Prostate gland (tissue), 2 donors: ENCODE measurements at places on chromosomes 7 and 10.
A peak's percentile ranks its signal among the peaks of the same experiment; 100 is the strongest.

DNA sequence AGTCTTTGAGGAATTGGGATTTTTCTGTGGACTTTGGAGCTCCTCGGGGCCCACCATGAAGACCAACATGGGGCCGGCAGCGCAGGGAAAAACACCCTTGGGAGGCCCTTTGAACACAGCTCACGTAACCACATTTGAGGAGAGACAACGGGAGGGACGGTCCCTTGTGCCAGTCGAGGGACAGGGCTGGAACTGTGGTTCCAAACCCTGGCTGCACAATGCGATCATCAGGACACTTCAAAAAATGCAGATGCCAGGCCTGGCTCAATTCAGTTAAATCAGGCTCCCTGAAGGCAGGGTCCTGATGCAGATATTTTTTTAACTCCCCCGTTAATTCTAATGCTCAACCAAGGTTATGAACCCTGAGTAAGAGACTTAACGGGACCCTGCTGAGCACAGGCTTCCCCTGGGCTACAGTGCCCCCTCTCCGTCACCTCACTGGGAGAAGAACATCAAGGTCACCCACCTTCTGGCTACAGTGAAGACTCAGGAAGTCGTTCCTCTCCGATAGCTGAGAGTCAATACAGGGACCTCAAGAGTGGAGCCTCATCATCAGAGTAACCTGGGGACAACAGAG, 30.4 kb downstream of the LYZL1 start:
- no peak for DNase-seq

- DNase-seq = no peak
These were observed 49.5 kb downstream of the CHN2 start for GRCh38 chr7:29243910-29244655.

- DNase-seq = no peak
These were observed 9.7 kb downstream of the RBP3 start for GRCh38 chr10:47357911-47358310.

DNA sequence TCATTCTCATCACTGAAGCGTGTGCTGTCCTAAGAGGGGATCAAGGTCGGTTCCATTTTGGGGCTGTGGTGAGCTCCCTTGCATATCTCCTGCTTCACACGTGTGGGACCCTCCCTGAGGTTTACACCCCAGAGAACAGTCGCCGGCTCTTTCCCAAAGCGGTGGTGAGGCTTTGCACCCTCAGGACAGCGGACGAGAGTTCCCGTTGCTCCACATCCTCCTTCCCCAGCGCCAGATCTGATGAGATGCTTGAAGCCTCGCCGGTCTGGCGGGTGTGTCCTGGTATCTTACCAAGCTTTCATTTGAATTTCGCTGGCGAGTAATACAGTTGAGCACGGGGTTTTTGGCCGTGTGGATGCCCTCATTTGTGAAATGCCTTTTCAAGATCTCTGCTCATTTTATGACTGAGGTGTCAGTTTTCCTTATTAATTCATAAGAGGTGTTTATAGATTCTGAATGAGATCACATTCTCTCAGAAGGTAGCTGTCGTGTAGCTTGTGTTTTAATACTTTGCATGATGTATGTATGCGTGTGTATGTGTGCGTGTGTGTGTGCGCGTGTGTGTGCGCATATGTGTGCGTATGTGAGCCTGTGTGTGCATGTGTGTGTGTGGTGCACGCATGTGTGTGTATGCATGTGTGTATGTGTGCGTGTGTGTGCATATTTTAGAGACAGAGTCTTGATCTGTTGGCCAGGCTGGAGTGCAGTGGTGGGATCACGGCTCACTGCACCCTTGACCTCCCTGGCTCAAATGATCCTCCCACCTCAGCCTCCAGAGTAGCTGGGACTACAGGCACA, 30.7 kb downstream of the ELFN1 start:
- no peak for DNase-seq

- no peak for DNase-seq
These were observed 6.6 kb downstream of the PTPRZ1 start for GRCh38 chr7:121879544-121879943.

GRCh38 chr7:31640381-31640780, 46.6 kb upstream of the PPP1R17 start:
- DNase-seq = no peak

GRCh38 chr7:14069961-14070360, 80.5 kb upstream of the ETV1 start:
- DNase-seq = no peak

DNA sequence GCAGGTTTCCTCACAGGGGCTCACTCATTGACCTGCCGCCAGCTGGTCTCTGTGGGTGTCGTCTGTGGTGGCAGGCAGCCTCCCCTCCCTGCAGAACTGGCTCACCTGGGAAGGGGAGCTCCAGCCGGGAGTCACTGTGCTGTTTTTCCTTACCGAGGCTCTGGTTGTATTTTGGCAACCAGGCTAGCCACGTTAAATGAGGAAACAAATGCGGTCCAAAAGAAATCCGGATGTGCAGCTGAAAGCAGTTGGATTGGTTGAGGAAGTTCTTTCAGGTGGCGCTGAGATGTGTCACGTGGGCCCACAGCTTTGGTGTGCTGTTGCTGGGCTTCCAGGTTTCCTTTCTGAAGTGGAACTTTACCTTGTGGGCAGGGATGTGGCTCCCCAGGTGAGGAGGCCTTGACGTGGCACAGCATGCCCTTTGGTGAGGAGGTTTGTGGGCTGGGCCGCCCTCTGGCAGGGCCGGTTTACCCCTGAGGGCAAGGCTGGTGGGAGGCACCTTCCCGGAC, 14.2 kb downstream of the MTURN start:
- peak; percentile 50 for DNase-seq

GRCh38 chr7:155252444-155252887, 45.2 kb upstream of the INSIG1 start:
- DNase-seq = no peak

- DNase-seq = no peak
These were observed 35.8 kb upstream of the COBL start for GRCh38 chr7:51352174-51353100.

- no peak for DNase-seq
These were observed 398.1 kb upstream of the C7orf33 start for GRCh38 chr7:148192491-148192890.

- DNase-seq = no peak
These were observed 38.9 kb downstream of the ADAP1 start for GRCh38 chr7:915291-916218.

DNA sequence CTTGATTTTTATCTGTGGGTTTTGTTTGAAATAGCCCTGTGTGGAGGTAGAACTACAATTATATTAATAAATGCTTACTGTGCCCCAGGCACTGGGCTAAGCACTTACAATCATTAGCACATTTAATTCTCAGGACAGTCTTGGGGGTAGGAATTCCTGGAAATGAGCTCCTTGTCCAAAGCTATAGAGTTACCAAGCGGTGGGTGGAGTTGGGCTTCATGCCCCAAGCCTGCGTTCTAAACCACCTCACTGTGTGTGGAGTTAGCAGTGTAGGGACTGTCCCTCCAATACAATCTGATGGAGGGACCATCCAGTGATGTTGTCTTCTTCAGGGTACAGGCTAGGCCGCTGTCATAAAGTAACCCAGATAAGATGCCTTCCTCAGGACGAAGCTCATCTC, 49.7 kb downstream of the PALD1 start:
- DNase-seq = no peak

- DNase-seq = no peak
These were observed 18.8 kb upstream of the GARS1 start for GRCh38 chr7:30575910-30576309.

DNA sequence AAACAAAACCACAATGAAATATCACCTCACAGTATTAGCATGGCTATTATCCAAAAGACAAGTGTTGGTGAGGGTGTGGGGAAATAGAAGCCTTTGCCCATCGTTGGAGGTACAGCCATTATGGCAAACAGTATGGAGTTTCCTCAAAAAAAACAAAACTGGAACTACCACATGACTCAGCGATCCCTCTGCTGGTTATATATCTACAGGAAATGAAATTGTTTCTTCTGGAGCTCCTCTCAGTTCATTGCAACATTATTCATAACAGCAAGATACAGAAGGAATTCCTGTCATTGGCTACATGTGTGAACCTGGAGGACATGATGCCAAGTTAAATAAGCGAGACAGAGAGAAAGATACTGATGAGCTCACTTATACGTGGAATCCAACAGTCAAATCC, 2.4 kb upstream of the UBE3C start:
- no peak for DNase-seq

- DNase-seq = no peak
These were observed 130.5 kb upstream of the NPS start for GRCh38 chr10:127418536-127419168.

- no peak for DNase-seq
These were observed 13.2 kb upstream of the EVX1 start for GRCh38 chr7:27229448-27229847.

GRCh38 chr7:117950601-117951260, 77.5 kb upstream of the CTTNBP2 start:
- DNase-seq = no peak

- DNase-seq = no peak
These were observed 124.1 kb downstream of the ZNF365 start for GRCh38 chr10:62498271-62498670.

- no peak for DNase-seq
These were observed 23.7 kb upstream of the TRPV6 start for GRCh38 chr7:142908921-142909890.

GRCh38 chr7:138825049-138825721, 27.2 kb upstream of the ATP6V0A4 start:
- no peak for DNase-seq

- no peak for DNase-seq
These were observed 5.7 kb downstream of the TRIM8 start for GRCh38 chr10:102649797-102650654.

DNA sequence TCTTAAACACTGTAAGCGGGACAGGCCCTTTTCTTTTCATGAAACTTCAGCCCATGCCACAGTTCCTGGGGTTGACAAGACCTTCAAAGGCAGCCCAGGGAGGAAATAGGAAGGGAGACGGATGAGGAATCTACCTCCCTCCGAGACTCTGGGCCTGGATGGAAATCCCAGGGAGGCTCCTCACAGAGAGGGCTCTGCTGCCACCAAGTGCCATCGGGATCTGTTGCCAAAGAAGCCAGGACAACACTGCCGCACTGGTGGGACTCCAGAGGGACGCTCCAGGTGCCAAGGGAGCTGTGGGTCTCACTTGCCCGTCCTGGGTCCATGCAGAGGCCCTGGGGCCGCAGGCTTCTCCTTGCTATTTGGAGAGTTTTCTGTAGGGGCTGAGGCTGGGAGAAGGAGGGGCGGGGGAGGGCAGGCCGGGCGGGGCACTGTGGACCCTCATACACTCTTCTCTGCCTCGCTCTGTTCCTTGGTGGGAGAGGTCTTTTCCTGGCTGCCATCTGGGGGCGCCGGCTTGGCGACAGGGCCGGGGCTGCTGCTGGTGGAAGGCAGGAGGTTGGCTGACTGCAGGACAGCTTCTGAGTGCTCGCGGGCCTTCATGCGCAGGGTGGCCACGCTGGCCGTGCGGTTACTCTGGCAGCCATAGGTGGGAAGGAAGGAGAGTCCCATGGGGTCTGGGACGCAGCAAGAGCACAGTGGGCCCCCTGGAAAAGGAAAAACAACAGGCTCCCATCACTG, 30.0 kb downstream of the DRGX start:
- no peak for DNase-seq
